CD4-positive, alpha-beta T cell treated with Interleukin-2 at 100 ng/mL for 4 hours (primary cell): ENCODE measurements at places on chromosomes 16 and 17.

DNA sequence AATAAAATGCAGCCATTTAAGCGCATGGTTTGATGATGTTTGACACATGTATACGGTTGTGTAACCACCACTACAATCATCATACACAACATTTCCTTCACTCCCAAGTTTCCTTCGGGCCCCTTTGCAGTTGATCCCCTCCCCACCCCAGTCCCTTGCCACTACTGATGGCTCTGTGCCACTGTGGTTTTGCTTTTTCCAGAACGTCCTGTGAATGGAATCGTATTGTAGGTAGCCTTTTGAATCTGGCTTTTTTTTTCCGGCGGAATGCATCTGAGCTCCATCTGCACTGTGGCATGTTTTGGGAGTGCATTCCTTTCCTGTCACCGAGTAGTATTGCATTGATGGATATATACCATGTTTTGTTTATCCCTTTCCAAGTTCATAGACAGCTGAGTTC, 15.1 kb upstream of the MAP2K3 start:
- DNase-seq, result no peak

DNA sequence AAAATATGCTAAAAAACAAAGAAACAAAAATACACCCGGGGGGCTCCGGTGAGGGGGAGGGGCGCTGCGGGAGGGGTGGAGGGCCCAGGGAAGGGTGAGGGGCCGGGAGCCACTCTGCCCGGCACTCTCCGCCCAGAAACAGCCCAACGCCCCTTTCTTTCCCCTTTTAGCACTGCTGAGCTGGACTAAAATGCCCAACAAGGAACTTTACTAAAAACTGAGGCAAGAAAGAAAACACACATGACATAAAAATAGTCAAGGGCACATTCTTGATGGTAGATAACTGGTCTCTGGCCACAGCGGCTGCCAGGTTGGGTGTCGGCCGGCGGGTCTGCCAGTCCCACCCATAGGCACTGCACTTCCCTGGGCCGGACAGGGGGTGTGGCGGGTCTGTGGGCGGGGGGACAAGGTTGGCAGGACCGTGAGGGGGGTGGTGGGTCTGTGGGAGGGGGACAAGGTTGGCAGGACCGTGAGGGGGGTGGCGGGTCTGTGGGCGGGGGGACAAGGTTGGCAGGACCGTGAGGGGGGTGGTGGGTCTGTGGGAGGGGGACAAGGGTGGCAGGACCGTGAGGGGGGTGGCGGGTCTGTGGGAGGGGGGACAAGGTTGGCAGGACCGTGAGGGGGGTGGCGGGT, 20.9 kb downstream of the METRNL start:
- no peak for DNase-seq

- no peak for DNase-seq
Observed at GRCh38 chr16:25011891-25012514, 3.2 kb downstream of the ARHGAP17 start.

DNA sequence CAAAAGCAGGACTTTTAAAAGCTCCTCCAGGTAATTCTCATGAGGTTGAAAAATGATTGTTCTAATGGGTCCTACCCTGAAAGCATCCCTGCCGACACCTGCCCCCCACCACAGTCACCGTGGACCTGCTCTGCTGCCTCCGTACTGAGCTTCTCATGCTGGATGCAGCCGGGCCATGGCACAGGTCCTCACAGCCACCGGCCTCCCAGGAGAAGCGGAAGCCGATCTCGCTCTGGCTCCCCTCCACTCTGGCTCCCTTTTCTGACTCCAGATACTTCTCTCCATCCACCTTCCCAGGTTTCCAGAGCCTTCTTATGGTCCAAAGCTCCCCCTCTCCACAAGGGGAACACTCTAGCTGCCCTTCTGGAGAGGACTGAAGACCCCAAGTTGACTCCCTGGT, 10.2 kb downstream of the RPRML start:
- no peak for DNase-seq

GRCh38 chr17:62680541-62681052, 53.1 kb downstream of the MRC2 start:
- no peak for DNase-seq

DNA sequence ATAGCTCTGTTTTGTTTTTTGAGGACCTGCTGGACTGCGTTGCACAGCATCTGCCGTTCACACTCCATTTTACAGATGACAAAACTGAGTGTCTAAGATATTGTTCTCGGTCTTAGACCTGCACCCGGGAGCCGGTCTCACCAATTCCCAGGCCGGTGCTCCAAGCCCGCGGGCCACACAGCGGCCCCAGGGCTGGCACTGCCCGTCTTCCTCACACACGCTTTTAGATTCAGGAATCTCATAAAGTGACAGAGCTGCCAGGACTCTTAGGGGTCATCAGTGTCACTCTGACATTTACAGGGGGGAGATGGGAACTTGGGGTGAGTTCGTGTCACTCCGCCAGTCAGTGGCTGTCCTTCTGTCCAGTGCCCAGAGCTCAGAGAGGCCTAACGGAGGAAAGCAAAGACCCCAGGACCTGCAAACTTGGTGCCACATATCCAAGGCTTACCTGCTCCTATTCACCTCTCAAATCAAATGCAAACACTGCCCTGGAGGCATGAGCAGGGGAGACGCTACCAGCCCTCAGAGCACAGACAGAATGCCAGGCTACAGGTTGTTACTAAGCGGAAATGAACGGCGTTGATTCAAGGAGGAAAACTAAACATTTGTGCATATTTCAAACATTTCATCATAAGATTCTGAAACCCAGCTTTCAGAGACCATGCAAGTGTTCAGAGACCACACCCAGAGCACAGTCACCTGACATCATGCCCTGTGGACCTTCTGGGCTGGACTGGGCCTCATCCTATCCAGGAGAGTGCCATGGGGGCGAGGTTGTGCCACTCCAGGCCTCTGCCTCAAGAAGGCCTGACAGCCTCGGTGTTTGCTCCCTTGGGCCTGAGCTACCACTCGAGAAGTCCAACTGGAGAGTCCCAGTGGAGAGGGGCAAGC, 29.5 kb downstream of the TNFRSF13B start:
- no peak for DNase-seq

DNA sequence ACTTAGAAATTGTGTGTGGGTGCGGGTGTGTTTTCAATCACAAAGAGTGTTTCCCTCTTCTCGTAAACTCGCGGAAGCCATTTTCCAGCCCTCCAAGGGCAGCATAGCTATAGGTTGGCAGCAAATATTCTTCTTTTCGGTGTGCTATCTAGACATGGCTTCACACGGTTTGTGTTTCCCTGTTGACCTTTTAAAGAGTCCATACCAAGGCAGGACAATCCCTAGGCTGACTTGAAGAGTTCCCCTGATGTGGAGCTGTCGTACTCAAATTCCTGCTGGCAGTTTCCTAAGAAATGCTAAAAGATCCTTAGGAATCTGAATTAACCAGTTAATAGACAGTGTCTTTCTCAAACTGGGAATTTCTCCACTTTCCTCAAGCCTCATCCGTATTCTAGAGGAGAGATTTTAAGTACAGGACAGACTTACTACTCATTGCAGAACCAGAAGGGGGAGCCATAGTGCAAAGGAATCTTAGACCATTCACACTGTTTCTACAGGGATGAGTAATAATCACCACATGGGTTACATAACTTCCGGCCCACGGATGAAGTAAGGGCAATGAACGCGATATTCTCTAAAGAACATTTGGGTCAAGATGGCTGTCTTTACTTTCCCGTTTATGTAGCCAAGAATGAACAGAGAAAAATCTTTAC, 288.6 kb upstream of the ELAC2 start:
- DNase-seq, result no peak

GRCh38 chr16:11916524-11917285, 949 bp upstream of the GSPT1 start:
- DNase-seq, result no peak

- no peak for DNase-seq
Observed at GRCh38 chr17:78974635-78975591, 4.8 kb downstream of the LGALS3BP start.

DNA sequence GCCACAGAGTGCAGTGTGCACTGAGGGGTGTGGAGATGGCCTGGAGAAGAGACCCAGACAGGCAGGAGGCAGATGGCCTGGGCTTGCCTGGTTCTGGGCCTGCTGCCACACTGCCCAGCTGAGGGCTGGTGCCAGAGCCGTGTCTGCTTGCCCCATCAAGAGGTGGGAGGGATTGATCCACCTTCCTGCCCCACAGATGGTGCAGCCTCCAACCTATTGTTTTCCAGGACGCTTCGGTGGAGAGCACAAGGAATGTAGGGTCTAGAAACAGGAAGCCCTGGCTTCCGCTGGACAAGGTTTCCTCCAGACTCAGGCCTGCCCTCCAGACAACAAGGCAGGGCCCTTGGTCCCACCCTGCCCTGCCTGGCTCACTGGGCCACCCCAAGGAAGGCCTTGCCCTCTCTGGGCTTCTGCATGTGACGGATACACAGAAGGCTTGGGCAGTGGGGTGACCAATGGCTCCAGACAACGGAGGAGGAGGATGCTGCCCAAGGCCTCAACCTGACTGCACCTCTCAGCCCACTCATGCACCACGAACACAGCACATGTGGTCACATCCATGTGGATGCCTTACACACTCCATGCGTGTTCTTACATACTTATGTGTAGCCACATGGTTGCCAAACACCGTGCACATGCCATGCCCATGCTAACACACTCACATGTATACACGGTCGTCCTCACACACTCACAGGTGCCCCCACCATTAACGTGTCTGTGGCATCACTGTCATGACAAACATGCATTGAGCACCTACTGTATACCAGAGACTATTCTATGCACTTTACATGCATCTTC, 6.5 kb upstream of the CDH5 start:
- DNase-seq, result no peak

- DNase-seq, result no peak
Observed at GRCh38 chr16:4832698-4833343, 14.3 kb downstream of the GLYR1 start.
